ENCODE measurements at places on chromosomes 2 and 18.

DNA sequence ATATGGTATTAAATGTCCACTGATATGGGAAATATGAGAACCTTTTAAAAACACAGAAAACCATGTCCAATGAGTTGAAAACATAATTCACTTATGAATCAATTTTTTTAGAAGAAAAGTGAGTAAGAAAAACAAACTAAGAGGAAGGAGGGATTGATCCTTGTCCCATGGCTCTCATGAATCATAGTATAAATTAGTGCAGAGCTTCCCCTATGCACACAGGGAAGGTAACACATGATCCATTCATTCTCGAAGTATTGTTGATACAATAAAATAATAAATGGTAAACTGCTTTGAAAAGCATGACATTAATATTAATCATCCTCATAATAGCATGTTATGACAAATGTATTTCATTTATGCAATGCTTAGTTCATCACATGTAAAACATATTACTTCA is 872.0 kb upstream of the CNTNAP5 start:
- DNase-seq: no peak

DNA sequence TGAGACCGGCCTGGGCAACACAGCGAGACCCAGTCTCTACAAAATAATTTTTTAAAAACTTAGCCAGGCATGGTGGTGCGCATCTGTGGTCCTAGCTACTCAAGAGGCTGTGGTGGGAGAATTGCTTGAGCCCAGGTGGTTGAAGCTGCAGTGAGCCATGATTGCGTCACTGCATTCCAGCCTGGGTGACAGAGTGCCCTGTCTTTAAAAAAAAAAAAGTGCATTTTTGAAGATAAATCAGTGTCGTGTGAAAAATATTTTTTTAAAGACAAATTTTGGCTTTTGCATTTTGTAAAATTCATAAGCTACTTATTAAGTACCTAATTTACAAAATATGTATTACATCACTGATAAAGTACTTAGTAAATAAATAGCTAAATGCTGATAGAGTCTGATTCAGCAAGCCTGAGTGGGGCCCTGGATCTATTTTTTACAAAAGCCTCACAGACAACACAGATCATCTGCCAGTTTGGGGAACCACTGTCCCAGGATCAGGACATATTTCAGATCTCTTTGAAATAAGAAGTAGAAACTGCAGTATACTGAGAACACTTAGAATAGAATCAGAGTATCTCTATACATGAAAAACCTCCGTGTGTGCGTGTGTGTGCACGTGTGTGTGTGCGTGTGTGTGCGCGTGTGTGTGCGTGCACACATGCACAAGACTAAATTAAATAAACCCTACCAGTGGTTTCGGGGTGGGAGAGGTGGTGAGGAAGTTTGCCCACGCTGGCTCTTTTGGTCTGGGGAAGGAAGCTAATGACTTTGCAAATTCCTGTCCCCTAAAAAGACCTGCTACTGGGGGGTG is 61.6 kb downstream of the AAK1 start:
- no peak for DNase-seq

GRCh38 chr2:58866527-58866926 is 625.4 kb upstream of the FANCL start:
- no peak for DNase-seq

GRCh38 chr2:105842555-105842954 is 97.8 kb downstream of the NCK2 start:
- no peak for DNase-seq

DNA sequence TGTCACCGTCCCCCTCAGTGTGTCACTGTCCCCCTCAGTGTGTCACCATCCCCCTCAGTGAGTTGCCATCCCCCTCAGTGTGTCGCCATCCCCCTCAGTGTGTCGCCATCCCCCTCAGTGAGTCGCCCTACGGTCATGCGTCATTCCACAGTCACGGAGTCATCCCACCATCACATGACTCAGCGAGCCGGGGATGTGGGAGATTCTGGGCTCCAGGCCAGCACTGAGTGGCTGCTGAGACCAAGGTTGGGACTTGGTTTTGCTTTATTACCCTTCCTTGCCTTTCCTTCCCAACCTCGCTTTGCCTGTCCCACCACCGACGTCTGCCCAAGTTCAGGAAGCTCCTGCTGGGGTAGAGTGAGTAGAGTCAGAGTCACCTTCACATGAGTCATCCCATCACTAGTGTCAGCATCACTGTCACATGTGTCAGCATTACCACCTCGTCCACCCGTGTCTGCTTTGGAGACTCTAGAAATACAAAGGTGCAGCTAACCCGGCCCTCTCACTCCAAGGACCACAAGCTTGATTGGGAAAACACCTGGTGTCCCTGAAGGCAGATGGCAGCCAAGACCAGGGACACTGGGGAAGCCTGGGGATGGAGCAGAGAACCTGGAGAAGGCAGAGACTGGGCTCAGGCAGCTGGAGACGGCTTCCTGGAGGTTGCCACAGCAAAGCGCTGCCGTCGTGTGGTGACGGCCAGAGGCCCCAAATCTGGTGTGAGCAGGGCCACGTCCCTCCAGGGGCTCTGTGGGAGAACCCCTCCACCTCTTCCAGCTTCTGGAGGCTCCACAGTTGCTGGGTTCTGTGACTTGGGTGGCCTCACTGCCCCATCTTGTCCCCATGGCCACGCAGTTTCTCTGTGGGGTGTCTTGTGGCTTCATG is 485.2 kb upstream of the SALL3 start:
- no peak for DNase-seq

GRCh38 chr2:72894514-72894913 is 7.3 kb downstream of the SPR start:
- DNase-seq: no peak

GRCh38 chr2:95158891-95159619 is 593 bp downstream of the ZNF514 start:
- DNase-seq: no peak

DNA sequence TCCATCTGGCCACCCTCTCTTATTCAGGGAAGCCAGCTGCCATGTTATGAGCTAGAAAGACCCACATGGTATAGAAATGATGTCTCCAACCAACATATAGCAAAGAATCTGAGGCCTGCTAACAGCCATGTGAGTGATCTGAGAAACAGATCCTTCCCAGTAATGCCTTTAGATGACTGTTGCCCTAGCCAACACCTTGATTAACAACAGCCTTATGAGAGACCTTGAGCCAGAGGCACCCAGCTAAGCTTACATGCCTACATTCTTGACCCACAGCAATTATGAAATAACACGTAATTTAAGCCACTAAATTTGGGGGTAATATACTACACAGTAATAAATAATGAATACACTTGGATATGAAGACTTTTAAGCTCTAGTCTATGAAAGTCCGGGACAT is 13.0 kb downstream of the KANSL1L start:
- no peak for DNase-seq

GRCh38 chr2:229231328-229231868 is 39.7 kb downstream of the PID1 start:
- no peak for DNase-seq

GRCh38 chr2:144995482-144995881 is 475.6 kb upstream of the ZEB2 start:
- no peak for DNase-seq

- no peak for DNase-seq
Observed at GRCh38 chr18:42181474-42181873, 226.4 kb downstream of the PIK3C3 start.

DNA sequence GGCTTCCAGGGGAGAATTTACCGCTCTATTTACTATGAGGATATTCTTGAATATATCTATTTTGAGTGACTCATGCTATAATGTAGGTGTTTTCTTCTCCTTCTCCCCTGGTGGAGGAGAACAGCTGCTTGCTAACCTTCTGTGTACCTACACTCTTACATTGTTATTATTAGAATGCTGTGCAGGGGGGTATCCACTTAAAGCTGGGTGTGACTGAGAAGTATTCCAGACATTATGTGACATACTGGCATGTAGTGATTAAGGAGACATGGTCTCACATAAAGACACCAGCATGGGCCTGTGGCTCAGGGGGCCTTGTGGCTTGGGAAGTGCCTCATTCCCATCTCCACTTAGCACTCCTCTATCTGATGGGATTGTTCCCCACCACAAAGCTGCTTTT is 287.9 kb downstream of the PTPRM start:
- no peak for DNase-seq

DNA sequence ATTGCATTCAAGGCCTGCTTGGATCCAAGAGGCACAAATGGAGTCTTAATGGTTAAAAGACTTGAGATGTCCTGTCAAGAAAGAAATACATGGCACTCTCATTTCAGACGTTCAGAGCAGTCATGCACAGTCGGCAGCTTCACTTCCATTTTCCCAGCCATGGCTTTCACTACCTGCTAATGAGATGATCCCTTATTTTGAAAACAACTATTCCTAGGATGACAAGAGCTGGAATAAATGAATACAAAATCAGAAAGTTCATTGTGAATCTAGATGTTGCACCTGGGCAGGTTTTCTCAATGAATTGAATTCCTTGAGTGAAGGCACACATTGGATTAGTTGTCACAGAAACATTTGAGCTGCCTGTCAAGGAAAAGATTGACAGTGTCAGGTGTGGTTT is 25.7 kb downstream of the ABCG5 start:
- no peak for DNase-seq

DNA sequence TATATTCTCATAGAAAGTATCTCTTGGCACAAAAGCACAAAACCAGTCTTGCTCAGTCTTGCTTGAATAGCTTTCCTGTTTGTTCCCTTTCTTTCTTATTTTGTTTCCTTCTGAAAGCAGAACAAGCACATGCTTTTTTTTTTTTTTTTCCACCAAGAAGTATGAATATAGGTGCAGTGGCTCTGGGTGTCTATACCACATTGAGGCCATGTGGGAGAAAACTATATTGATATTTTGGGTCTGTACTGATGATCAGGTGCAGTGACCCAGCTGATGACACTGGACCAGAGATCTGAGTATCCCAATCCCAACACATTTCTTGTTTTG is 28.7 kb downstream of the GEMIN6 start:
- no peak for DNase-seq

GRCh38 chr2:26521913-26522180 is 43.9 kb upstream of the OTOF start:
- no peak for DNase-seq

GRCh38 chr2:69041214-69041613 is 28.2 kb downstream of the ANTXR1 start:
- DNase-seq: no peak

DNA sequence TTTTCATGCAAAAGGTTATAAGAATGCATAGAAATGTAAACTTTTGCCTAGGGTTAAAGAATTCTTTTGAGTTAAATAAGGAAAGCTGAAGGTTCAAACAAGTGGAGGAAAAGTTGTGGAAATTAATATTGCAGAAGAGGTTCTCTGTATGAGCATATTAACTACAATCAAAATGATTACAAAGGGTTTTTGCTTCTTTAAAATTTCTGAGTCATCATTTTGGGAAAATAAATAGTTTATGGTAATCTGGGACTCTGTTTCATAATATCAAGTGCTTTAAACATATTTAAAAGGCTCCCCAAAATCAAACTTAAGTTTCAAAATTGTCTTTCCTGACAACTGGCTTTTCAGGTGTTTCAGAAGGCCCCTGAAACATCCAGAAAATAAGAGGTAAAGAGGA is 415.7 kb downstream of the ZNF804A start:
- DNase-seq: no peak

GRCh38 chr2:9797681-9798556 is 45.4 kb upstream of the TAF1B start:
- DNase-seq: no peak

DNA sequence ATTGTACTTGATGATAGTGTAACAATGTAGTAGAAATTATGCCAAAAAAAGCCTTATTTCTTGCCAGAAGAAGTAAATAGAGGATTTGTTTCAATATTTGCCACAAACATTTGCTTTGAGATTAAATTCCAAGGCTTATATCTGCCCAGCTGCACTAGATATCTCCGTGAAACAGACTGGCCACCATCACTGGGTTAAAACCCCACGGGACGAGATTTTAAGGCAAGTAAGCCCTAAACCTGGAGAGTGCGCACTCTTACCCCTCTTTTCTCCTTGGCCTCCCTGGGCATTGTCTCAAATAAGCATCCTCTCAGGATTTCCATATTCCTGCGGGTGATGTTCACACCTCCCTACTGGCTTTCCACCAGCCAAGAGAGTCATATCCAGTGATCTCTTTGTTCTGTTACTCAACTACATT is 334.4 kb downstream of the AGPS start:
- DNase-seq: no peak

DNA sequence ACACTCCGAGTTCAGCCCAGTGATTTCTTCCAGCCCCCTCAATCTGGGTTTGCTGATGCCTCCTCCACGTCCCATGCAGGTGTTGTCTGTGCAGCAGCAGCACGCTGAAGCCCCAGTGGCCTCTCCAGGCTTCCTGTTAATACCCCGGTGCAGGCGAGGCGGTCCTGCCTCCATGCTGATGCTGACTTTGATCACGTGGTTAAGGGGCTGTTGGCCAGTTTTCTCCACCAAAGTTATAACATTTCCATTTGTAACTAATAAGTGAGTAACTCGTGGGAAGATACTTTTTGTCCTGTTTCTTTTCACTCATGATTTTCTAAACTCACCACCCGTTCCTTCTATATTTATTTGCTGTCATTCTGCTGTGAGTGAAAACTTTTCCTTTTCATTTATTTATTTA is 42.5 kb upstream of the TMEM18 start:
- no peak for DNase-seq

DNA sequence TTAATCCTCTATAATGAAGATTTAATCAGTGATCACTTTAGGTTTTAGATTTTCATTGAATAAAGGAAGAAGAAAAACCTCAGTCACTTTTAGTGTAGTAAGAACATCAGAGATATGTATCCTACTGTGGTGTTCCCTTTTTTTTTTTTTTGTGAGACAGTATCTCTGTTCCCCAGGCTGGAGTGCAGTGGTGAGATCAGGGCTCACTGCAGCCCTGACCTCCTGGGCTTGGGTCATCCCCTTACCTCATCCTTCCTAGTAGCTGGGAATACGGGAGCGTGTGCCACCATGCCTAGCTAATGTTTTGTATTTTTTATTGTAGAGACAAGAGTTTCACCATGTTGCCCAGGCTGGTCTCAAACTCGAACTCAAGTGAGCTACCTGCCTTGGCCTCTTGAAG is 5.1 kb downstream of the SLC39A10 start:
- no peak for DNase-seq

- no peak for DNase-seq
Observed at GRCh38 chr2:185880396-185880795, 141.8 kb downstream of the FSIP2 start.

GRCh38 chr2:11512431-11512830 is 21.4 kb upstream of the GREB1 start:
- DNase-seq: no peak

All from stimulated activated CD4-positive, alpha-beta T cell treated with anti-CD3 and anti-CD28 coated beads, Interleukin-15, amount 100 ng/mL, for 48 hours (primary cell).